ENCODE measurements at places on chromosomes 1 and 21. TPM values are rescaled to one million over a fixed set of nuclear protein-coding genes. Genes with fewer than 3 reads are reported as not detected.

GPR37L1 gene
- 0.10 TPM for total RNA-seq

DNA sequence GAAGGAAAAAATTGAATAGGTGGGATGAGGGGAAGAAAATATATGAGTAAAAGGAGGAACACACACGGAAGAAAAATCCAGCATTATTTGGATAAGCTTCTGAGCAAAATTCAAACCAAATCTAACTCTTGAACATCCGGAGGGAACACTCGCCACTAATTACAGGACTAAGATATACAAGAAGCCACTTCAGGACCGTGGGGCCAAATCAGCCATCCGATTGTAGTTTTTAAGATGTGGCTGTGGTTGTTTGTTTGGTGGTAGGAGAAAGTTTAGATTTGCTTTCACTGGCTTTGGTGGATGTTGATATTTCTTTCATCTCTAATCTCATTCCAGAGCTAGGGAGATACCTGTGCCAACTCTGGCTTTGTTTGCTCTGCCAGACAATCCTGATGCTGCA, 43.7 kb upstream of the ADAMTS1 start:
- no peak for DNase-seq

DNA sequence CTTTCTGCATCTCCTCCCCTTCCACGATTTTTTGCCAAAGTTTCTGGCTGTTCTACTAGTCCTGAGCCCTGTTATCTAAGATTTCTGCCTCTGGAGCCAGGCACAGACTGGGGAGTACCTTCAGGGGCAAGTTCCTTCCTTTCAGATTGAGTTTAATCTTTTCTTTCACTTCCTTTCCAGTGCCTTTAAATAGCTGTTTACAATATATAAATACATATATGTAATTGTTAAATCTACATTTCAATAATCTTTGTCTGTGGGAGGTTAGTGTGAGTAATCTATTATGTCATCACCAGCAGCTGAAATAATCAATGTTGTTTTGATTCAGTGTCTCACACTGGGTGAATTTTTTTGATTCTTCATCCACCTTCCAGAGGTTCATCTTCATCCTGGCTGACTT, 31.8 kb downstream of the DIPK1A start:
- no peak for DNase-seq

DNA sequence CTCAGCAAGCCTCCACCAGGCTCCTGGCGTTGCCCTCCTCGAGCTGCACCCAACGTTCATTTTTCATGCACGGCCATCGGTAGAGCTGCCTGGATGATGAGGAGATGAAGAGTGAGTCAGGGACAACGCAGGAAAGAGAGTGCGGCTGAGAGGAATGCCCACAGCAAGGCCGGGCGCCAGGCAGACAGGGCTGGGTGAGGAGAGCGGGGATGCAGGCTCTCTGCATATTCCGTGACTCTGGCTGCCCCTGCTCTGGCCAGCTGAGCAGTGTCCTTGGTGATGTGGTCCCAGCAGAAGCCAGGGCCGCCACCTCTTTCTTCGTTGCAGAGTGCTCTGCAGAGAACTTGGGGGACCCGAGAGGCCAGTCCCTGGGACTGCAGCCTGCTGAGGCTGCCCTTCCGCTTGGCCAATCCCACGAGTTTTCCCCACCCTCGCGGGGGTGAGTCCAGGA, 10.8 kb downstream of the UMODL1 start:
- no peak for DNase-seq

CASP9 gene
- total RNA-seq = 10.6 TPM
